ENCODE measurements at places on chromosomes 7 and 10.

- H3K4me3 ChIP-seq = no peak overlapping the region
- no peaks in the 10 kb centered on the region for H3K27me3 ChIP-seq
- no peaks in the 10 kb centered on the region for H3K36me3 ChIP-seq
- H3K27ac ChIP-seq = no peak overlapping the region
Measured at GRCh38 chr10:35495521-35496119, 109.5 kb upstream of the GJD4 start.

DNA sequence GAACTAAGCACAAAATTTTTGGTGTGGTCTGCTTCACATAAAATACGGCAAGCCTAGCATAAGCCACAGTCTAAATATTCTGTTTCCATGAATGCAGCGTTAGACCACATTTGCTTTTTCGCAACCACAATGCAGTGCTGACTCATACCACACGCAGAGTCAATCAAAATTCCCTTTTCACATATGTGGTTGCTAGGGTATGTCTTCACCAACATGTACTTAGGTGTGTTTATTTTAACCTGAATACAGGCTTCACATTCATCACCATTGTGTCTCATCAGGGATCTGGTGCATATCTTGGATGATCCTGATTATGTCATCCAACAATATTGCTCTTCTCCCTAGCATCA is 90.8 kb downstream of the CHN2 start:
- no peaks in the 10 kb centered on the region for H3K36me3 ChIP-seq
- H3K4me3 ChIP-seq = no peak overlapping the region

DNA sequence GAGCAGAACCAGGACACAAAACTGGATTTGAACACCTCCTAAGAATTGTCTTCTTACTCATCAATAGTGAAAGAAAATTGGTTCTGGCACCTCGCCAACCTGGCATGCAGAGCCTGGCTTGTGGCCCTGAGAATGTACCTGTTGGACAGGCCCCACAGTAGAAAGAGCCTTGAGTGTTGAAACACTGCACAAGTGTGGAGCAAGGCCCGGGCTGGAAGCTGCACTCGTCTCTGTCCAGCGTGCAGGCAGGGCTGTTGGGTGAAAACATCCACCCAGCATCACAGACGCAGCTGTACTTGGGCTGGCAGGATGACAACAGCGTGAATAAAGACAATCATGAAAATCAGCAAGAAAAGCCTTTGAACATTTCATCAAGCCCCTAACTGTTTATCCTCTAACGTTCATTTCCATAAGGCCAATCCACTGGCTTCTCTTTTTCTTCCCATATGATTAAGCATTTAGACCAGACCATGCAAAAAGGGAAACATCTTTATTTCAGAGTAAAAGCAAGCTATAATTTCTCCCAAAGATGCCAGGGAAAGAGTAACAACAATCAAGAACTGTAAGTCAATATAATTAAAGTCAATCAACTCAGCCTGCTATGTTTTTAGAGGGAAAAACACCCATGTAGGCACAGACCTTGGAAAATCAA is 15.6 kb downstream of the CUBN start:
- H3K36me3 ChIP-seq = no peaks in the 10 kb centered on the region
- H3K27ac ChIP-seq = peak overlapping the region; percentile 30
- H3K4me1 ChIP-seq = peaks cover 2% of the 10 kb centered on the region
- no peaks in the 10 kb centered on the region for H3K27me3 ChIP-seq
- H3K4me3 ChIP-seq = no peak overlapping the region
- DNase-seq = no peak

- H3K27ac ChIP-seq = no peak overlapping the region
- H3K4me3 ChIP-seq = no peak overlapping the region
- H3K36me3 ChIP-seq = no peaks in the 10 kb centered on the region
Measured at GRCh38 chr7:113805976-113806375, 112.8 kb downstream of the PPP1R3A start.

- H3K4me1 ChIP-seq = peaks cover 79% of the 10 kb centered on the region
- no peaks in the 10 kb centered on the region for H3K27me3 ChIP-seq
- no peak for DNase-seq
- peaks cover 4% of the 10 kb centered on the region for H3K36me3 ChIP-seq
- no peak overlapping the region for H3K4me3 ChIP-seq
- H3K27ac ChIP-seq = peak overlapping the region; percentile 73
Measured at GRCh38 chr7:130394421-130395195, 14.3 kb downstream of the CPA1 start.

DNA sequence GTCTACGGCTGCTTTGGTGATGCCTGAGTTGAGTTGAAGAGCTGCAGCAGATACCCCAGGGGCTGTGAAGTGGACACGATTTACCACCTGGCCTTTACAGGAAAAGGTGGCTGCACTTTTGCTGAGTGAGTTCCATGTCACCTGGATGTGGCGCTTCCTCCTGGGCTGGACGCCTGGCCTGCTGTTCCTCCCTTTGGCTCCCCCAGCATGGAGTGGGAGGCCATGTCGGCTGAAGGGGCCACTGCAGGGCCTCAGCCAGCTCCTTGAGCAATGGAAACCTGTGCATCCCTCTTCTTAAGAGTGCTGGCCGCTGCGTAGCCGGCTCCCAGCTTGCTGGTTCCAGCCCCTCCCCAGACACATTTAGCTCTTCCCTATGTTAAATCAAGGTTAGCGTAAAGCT is 221.0 kb downstream of the GLRX3 start:
- peaks cover 12% of the 10 kb centered on the region for H3K4me1 ChIP-seq
- no peak overlapping the region for H3K27ac ChIP-seq
- H3K27me3 ChIP-seq = peaks cover 57% of the 10 kb centered on the region
- H3K4me3 ChIP-seq = no peak overlapping the region

- H3K4me3 ChIP-seq = no peak overlapping the region
- no peak overlapping the region for H3K27ac ChIP-seq
- DNase-seq = no peak
- H3K4me1 ChIP-seq = peaks cover 6% of the 10 kb centered on the region
- H3K36me3 ChIP-seq = peaks cover 9% of the 10 kb centered on the region
Measured at GRCh38 chr10:11663763-11664555, 52.5 kb upstream of the USP6NL start.

All from mesothelial cell of epicardium (in vitro differentiated cells).